ENCODE measurements at places on chromosomes 5 and 9.

DNA sequence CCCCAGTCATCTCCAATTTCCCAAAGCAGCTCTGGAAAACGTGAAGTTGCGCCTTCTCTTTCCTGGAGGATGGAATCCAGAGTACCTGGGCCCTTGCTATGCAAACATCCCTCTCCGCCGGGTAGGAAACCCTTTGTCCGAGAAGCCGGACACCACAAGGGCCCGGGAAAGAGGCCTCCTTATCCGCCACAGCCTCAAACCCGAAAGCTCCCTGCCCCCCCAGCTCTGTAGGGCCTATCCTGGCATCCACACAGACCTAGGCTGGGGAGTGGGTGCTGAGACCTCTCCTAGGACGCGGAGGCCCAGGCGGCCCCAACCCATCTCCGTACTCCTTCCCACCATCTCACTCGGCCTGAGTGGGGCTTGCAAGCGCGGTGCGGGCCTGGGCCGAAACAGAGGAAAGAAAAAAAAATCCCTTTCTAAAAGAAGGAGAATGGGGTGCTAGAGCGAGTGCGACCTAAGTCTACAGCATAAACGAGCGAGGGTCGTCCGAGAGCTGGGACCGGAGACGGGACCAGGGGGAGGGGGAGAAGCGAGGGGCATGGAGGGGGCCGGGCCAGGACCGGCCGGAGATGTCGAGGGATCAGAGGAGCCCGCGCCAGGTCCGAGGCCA is 624 bp downstream of the FBXW11 start:
- DNase-seq: no peak

- DNase-seq: no peak
Observed at GRCh38 chr9:107906074-107906473, 416.5 kb upstream of the KLF4 start.

GRCh38 chr5:116396476-116397099 is 178.0 kb downstream of the SEMA6A start:
- DNase-seq: no peak

DNA sequence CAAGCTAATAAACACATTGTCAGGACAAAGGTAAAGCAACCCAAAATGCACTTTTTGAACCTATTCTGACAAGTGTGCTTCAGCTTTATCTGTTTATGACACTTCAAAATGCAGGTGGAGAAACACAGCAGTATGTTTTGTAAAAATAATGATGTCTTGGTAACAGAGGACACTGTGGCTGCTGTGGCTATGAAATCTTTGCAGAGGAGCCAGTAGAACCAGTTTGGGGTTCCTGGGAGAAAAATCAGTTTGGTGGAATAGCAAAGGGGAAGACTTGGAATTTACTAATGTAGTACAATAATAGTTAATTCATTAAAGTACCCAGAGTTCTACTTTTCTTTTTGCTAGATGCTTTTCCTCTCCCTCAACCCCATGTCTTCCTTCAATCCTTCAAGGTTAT is 40.6 kb downstream of the SIL1 start:
- DNase-seq: no peak

DNA sequence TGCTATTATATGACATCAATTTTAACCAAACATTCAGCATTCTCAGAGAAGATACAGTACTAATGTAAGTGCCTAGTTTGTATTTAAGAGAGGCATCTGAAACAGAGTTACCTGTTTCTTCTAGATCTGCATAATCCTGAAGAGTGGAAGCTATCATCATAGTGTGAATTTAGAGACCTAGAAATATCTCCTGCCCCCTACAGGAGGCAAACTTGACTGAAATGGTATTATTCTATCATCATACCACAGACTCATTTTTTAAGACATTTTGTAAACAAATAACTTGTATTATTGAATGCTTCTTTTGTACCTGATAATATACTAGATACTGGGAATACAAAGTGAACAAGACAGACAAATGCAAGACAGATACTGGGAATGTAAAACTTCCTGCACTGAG is 216.8 kb upstream of the RPS23 start:
- no peak for DNase-seq

Measured in stimulated activated CD8-positive, alpha-beta memory T cell treated with anti-CD3 and anti-CD28 coated beads, Interleukin-12 subunit alpha, Interleukin-12 subunit beta, amount 100 ng/mL, for 1 hour (primary cell).